ENCODE measurements at places on chromosomes 12 and 14.

GRCh38 chr12:50533203-50533584, 28.4 kb downstream of the DIP2B start:
- no peak for DNase-seq

DNA sequence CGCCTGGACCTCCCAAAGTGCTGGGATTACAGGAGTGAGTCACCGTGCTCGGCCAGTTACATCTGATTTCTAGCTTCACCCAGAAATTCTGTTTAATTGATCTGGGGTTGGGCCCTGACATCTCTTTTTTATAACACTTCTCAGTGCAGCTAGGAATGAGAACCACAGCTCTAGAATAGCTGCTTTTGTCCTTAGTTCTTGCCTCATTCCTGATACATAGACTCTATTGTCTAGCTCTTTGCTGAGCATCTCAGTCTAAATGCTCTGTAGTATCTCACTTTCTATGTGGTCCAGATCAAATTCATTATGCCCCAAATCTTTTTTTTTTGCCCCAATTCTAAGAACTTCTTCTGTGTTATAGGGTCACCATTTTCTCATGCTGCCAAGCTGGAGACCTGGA, 29.9 kb upstream of the FUT8 start:
- no peak for DNase-seq

DNA sequence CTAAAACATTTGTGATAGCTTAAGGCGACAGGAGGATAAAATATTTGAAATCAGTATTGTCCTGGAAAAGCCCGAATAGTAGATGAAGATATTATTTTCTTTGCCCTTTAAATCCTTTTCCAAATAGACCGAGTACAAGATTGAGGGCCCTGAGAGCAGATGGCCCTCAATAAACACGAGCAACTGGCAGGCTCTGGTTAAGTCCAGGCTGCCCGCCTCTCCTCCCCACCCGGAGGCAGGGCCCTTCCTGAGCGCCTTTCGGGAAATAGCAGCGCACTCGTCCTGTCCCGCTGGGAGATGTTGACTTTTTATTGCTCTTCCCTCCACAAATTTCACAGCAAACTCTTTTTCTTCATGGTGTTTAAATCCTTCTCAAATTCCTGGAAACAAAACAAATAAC, 50.8 kb upstream of the MAX start:
- DNase-seq = no peak

GRCh38 chr14:59532419-59532818, 44.2 kb downstream of the CCDC175 start:
- no peak for DNase-seq

- DNase-seq = no peak
Observed at GRCh38 chr12:74624201-74624600, 86.6 kb downstream of the ATXN7L3B start.

GRCh38 chr12:25553098-25553497, at the start of gene LMNTD1:
TSS of gene LMNTD1 (minus strand) at chr12:25553283. CDS start at chr12:25552959, 324 bp downstream.
- no peak for DNase-seq

GRCh38 chr12:14785568-14785967, 17.7 kb downstream of the WBP11 start:
- no peak for DNase-seq

GRCh38 chr12:2677142-2677880, 117.5 kb upstream of the FKBP4 start:
- no peak for DNase-seq

- DNase-seq = no peak
Observed at GRCh38 chr14:75725481-75725880, 64.4 kb downstream of the TTLL5 start.

- no peak for DNase-seq
Observed at GRCh38 chr12:106764220-106764619, 10.3 kb upstream of the RIC8B start.

- no peak for DNase-seq
Observed at GRCh38 chr12:1117371-1117770, 126.3 kb downstream of the ERC1 start.

GRCh38 chr12:121798787-121799155, 5.0 kb upstream of the SETD1B start:
- no peak for DNase-seq

All from stimulated activated CD8-positive, alpha-beta memory T cell treated with anti-CD3 and anti-CD28 coated beads, Interleukin-7, amount 100 ng/mL, for 48 hours (primary cell).